Fibroblast of villous mesenchyme (primary cell): ENCODE measurements at places on chromosomes 12 and 14.

- no peak for DNase-seq
These were observed 482.5 kb downstream of the FLRT2 start for GRCh38 chr14:86012461-86012860.

- no peak for DNase-seq
These were observed 11.1 kb downstream of the KIF21A start for GRCh38 chr12:39431797-39432196.

DNA sequence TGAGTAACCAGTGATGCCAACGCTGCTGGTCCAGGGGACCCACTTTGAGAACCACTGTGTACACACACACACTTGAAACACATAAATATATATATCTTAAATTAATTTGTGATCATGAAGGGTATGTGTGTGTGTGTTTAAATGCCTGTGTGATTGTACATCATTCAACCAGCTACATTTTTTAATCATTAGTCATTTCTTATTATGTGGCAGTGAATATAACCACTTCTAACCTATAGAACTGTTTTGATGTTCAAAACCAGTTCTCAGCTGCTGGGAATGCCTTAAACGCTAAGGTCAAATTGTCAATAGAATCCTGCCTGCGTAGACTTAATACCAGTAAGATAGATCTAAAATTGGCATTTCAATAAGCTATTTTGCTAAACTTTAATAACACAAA lies 330.0 kb downstream of the SYT1 start:
- no peak for DNase-seq

GRCh38 chr12:26727482-26728204 lies 105.4 kb downstream of the ITPR2 start:
- DNase-seq = no peak

- DNase-seq = no peak
These were observed 68.2 kb downstream of the SRGAP1 start for GRCh38 chr12:63912651-63913050.

DNA sequence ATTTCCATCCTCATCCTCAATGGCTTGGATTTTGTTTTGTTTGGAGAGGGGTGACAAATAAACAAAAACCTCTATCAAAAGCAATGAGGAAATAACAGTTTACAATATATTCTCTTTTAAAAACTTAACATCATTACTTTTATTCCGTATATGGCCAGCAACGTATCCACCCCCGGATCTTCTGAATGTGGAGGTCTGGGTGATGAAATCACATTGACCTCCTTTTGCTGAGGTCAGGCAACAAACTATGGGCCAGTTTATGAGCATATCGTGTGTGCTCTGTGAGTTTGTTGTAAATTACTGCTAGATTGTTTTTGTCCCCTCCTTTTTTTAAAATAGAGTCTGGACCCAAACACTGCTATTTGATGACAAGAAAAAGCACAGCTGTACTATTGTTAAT lies 178.1 kb downstream of the BCAT1 start:
- DNase-seq = peak; percentile 88
